NCI-H774 (cell line): ENCODE measurements at places on chromosomes 2 and 18.

DNA sequence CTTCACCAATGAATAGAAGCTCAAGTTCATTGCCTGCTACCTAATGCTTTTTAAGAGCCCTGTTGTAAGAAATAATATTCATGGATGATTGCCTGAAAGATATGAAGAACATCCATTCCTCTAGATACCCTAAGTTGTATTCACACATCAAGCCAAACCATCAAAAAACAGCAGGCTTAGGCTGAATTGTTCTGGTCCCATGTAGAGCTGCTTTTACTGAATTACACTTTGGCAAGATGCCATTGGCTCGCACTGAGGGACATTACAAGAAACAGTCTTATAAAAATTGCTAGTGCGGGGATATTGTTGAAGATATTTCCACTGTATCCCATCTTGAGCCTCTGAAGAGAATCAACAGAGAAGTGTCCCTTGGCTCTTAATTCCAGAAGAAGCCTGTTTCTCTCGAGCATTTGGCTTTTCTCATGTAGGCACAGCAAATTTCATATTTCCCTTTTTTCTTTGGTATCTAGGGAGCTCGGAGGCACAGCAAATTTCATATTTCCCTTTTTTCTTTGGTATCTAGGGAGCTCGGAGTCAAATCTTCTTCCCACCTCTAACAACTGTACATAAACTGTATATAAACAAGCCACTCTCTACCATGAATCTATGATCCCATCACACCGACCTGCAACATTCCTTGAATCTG is 107.5 kb downstream of the COLEC12 start:
- no peak for DNase-seq

- no peak for DNase-seq
Measured at GRCh38 chr2:230052299-230052698, 16.4 kb downstream of the SLC16A14 start.

DNA sequence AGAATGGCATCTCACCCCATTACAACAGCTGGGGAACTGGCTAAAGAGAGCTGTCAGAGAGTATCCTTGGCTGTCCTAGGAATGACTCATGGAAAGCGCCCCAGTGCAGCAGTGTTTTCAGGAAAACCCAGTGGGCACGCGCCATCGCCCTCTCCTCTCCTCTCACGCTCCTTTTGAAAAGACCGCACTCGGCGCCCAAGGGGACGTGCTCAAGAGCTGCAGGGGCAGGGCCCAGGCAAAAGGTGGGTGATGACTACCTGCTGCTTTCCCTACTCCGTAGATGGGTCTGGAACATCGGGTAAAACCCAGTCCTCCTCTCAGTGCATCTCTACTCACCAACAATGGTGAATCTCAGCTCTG is 68.1 kb downstream of the EMILIN2 start:
- DNase-seq = no peak

- no peak for DNase-seq
Measured at GRCh38 chr2:225030203-225030602, 12.1 kb downstream of the DOCK10 start.

DNA sequence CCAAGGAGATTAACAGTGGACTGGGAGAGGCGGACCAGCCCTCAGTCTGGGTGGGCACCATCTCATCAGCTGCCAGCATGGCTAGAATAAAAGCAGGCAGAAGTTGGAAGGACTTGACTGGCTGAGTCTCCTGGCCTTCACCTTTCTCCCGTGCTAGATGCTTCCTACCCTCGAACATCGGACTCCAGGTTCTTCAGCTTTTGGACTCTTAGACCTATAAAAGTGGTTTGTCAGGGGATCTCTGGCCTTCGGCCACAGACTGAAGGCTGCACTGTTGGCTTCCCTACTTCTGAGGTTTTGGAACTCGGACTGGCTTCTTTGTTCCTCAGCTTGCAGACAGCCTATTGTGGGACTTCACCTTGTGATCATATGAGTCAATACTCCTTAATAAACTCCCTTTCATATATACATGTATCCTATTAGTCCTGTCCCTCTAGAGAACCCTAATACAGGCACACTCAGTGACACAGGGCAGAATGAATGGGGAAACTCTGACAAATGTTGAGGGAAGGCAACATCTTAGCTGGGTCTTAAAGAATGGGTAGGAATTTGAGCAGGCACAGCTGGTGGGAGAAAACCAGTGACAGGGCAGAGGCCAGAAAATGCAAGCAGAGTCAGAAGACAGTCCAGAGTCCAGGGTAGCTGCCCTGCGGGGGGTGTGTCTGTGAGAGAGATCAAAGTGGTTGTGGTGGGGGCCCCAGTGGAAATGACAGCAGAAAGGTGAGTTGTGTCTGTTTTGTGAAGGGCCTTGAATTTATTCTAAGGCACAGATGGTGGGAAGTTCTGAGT is 108.1 kb upstream of the CD302 start:
- DNase-seq = no peak

GRCh38 chr18:57389271-57389670 is 36.9 kb downstream of the ST8SIA3 start:
- DNase-seq = no peak

DNA sequence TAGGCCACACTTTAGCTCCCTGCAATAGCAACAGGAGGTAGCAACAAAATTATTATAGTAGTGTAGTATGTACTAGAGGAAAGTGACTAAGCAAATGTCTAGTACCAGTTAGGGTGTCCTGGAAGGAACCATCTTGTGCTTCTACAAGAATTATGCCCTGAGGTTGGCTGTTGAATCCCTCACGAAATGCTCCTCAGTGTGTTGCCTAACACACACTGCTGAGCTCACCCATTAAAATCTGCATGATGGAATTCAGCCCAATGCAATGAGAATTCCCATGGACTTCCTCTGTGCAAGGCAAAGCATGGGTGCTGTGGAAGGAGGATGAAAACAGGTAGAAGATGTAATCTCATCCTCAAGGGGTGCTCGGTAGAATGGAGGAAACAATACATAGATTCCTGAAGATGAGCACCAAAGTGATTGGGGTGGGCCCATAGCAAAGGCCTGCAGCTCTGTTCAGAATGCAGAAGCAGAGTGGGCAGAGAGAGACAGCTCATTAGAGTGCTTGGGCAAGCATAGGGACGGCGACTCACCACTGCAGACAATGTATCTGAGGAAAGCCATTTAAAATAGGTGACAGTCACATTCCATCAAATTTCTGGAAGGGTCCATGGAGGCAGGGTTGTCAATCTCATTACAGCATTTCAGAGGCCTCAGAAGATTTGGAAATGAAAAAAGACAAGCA is 1.2 kb upstream of the UGT1A7 start:
- DNase-seq = no peak

- DNase-seq = no peak
Measured at GRCh38 chr2:114231921-114232320, 210.5 kb upstream of the DPP10 start.

DNA sequence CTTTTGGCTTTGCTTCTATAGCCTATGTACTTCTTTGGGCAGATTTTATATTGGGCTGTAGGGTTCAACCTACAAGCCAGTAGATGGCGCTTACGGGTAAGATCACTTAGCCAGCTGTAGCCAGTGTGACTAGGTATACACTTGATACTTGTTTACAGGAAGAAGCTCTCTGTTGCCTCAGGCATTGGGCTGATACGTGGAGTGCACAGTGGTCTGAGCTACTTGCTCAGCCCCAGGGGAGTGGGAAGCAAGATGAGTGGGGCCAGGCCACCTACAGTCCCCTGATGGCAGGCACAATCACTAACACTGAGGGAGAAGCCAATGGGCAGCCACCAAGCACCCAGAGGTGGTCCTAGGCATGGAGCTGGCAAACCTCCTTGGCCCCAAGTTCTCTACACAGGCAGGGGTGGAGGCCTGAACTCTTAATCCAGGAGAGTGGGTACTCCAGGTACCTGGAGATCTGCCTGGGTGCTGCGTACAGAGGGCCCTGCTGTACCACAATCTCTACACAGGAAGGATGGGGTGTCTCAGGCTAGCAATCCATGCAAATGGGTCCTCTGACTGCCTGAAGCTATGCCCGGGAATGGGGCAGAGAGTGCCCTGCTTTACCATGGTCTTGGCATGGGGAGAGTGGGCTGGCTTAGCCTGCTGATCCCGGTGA is 122.2 kb downstream of the NCOA1 start:
- peak; percentile 37 for DNase-seq
